8988T (cell line): ENCODE measurements at places on chromosomes 5 and 9.

- DNase-seq: no peak
Measured at GRCh38 chr9:10614196-10614800, 1.5 kb upstream of the PTPRD start.

- peak; percentile 70 for DNase-seq
Measured at GRCh38 chr5:135208903-135209721, 175.1 kb upstream of the PITX1 start.

DNA sequence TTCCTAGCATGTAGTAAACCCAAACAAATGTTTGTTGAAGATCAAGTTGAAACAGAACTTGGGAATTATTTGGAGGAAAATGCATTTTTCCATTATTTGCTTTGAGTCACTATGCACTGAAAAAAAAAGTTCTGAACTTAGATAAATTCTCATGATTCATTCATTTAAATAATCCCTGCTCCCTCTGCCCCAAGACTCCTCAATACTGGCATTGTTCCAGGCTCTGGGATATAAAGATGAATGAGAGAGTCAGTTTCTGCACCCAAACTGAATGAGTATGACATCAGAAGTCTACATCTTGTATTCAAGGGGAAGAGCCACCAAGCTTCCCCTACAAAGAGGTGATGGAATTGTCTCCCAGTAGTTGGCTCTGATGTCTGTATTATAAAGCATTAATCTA, 123.9 kb downstream of the SEC61B start:
- no peak for DNase-seq

DNA sequence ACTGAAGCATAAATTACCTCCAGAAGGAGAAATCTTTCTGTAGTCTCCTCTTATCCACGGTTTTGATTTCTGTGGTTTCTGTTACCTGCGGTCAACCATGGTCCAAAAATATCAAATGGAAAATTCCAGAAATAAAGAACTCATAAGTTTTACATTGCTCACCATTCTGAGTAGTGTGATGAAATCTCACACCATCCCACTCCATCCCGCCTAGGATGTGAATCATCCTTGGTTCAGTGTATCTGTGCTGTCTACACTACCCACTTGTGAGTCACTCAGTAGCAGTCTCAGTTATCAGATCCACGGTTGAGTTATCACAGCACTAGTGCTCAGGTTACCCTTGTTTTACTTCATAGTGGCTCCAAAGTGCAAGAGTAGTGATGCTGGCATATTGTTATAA, 371.2 kb downstream of the NFIB start:
- DNase-seq: no peak

GRCh38 chr9:98039607-98040017, 16.9 kb upstream of the NANS start:
- DNase-seq: no peak

GRCh38 chr9:94654165-94654894, 15.0 kb upstream of the FBP1 start:
- no peak for DNase-seq
